CD4-positive, alpha-beta T cell treated with Interleukin-12 subunit alpha and Interleukin-12 subunit beta, for 1 hour (primary cell): ENCODE measurements at places on chromosomes 6 and 20.

DNA sequence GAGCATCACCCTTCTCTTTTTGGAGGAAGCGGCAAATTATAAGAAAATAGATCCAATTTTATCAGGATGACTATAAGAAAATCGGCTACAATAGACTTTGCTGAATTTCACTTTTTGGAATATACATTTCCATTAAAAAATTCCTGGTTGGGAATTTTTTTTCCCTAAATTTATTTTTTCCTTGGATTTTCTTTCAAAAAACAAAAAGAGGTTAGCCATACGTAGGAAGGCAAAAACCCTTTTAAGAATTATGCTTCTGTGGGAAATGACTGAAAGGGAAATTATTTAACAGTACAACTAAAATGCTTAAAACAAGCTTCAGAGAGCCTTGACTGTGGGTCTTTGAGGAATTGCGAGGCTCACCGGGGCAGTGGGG lies 86.9 kb downstream of the SLC22A23 start:
- DNase-seq, result no peak

- DNase-seq, result no peak
Observed at GRCh38 chr6:39550191-39550590, 175.0 kb downstream of the KIF6 start.

DNA sequence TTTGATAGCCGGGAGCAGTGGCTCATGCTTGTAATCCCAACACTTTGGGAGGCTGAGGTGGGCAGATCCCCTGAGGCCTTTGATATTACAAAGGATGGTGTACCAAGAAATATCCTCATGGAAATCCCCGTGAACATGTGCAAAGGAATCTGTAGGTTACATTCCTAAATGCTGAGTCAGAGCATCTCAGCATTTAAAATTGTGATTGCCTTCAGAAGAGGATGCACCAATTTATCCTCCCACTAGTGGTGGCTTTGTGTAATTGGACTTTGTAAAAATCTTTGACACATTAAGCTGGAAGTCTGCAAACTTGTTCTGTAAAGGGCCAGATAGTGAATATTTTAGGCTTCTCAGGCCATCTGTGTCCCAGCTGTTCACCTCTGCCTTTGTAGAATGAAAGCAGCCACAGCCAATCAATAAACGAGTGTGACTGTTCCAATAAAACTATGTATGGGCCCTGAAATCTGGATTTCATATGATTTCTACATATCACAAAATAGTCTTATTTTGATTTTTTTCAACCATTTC lies 11.8 kb downstream of the TMEM14B start:
- peak; percentile 38 for DNase-seq

- no peak for DNase-seq
Observed at GRCh38 chr6:111725446-111726112, 119.9 kb upstream of the TRAF3IP2 start.

- peak; percentile 89 for DNase-seq
Observed at GRCh38 chr20:25057234-25058050, 497 bp downstream of the ACSS1 start.
